ENCODE measurements at places on chromosomes 16 and 17.

- peaks cover 50% of the 10 kb centered on the region for H3K4me1 ChIP-seq
- H3K36me3 ChIP-seq: peaks cover 10% of the 10 kb centered on the region
- peak overlapping the region; percentile 75 for H3K4me3 ChIP-seq
- H3K27ac ChIP-seq: peak overlapping the region; percentile 97
Observed at GRCh38 chr17:82205720-82206508, 6.7 kb downstream of the CCDC57 start.

DNA sequence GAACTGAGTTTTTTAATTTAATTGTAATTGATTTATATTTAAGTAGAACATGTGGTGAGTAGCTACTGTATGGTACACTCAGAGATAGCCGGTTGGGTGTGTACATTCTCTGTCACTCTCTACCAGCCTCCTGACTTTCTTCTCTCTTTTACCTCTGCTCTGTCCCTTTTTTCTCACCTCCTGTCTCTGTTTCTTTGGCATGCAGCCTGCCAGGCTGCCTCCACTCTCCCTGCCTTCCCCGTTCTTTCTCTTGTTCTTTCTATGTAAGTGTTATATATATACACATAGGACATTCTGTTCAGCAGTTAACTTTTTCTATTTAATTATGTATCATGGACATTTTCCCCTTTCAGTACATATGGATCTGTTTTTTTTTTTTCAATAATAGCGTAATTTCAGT lies 50.8 kb downstream of the MRTFB start:
- DNase-seq: no peak
- H3K4me1 ChIP-seq: no peaks in the 10 kb centered on the region
- H3K27me3 ChIP-seq: no peaks in the 10 kb centered on the region
- H3K36me3 ChIP-seq: peaks cover 4% of the 10 kb centered on the region

- peaks cover 58% of the 10 kb centered on the region for H3K36me3 ChIP-seq
- no peak overlapping the region for H3K27ac ChIP-seq
- peaks cover 10% of the 10 kb centered on the region for H3K4me1 ChIP-seq
- no peak overlapping the region for H3K4me3 ChIP-seq
Observed at GRCh38 chr17:83041305-83041704, 38.1 kb upstream of the METRNL start.

DNA sequence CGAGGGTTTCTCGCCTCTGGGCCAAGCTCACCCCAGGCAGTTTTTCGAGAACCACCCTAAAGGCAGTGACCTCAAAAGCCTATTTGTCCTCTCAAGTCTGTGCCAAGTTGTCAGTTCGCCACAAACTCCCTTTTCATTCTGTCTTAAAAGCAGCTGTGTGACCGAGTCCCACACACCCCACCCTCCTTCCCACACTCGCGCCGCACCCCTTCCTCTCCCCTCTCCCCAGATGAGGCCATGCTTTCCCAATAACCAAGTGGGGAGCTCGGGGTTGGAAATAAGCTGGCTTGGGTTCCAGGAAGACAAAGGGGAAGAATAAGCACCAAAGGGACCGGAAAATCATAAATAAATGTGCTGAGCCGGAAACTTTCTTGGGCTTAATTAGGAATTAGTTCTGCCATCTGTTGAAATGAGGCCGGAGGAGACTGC lies 36.7 kb downstream of the GRIN2C start:
- no peaks in the 10 kb centered on the region for H3K36me3 ChIP-seq
- DNase-seq: no peak
- H3K4me1 ChIP-seq: no peaks in the 10 kb centered on the region
- no peak overlapping the region for H3K4me3 ChIP-seq

GRCh38 chr16:87160701-87161337 lies 156.4 kb downstream of the C16orf95 start:
- no peak overlapping the region for H3K27ac ChIP-seq
- H3K4me3 ChIP-seq: no peak overlapping the region
- H3K27me3 ChIP-seq: peaks cover 2% of the 10 kb centered on the region
- H3K4me1 ChIP-seq: peaks cover 2% of the 10 kb centered on the region

Data from activated naive CD8-positive, alpha-beta T cell treated with anti-CD3 and anti-CD28 coated beads, Interleukin-2, amount 10 ng/mL, durations not matched to agents 7 days and 5 days (primary cell).